ENCODE measurements at places on chromosomes 5 and 9.

DNA sequence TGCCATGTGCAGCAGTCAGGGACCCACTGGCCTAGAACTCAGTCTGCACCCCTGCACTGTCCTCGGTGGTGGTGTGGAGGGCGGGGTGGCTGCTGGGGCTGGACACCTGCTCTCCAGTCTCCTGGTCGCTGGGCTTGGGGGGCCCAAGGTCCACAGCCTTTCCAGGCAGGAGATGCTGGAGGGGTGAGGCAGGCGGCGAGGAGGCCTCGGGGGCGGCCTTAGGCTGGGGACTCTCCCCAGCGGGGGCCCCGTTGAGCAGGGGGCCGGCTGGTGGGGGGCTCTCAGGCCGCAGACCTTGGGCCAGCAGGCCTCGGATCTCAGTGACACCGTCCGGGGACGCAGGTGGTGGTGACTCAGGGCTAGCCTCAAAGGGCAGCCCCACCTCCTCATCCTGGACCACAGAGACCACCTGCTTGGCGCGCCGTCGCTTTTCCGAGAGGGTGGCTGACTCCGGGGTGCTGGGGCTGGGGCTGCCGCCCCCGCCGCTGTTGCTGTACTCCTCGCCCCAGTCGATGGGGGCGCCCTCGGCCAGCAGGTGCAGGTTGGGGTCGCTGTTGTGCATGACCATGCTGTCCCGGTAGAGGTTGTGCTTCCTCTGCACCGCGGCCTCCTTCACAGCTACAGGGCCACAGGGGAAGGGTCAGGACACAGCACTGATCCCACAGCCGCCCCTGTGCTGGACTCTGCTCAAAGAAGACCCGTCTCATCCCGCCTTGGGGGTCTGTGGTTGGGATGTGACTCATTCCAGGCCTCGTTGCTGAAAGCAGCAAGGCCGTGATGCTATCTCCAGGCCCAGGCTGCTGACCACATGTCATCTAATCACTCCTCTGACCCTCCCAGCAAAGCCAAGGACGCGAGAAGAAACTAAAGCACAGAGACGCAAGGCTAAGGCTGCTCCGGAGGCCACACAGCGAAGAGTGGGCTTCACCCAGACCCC lies 55.8 kb downstream of the LRSAM1 start:
- no peaks in the 10 kb centered on the region for H3K4me1 ChIP-seq
- peaks cover 16% of the 10 kb centered on the region for H3K36me3 ChIP-seq
- H3K27me3 ChIP-seq: no peaks in the 10 kb centered on the region
- no peak overlapping the region for H3K27ac ChIP-seq

DNA sequence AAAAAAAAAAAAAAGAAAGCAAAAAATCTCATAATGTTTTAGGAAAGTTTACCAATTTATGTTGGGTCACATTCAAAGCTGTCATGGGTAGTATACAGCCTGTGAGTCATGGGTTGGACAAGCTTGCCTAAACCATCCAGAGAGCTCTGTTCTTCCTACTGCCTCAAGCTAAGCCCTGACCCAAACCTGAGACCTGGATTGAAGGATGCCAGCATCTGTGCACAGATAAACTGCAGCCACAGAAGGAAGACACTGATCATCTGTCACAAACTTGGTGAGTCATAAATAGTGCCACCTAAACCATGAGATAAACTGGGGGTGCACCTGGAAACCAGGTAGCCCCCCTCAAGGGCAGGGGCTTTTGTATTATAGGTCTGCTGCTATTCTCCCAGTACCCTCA lies 31.0 kb downstream of the CSF2 start:
- no peak for DNase-seq
- H3K36me3 ChIP-seq: no peaks in the 10 kb centered on the region
- no peaks in the 10 kb centered on the region for H3K4me1 ChIP-seq
- H3K27ac ChIP-seq: no peak overlapping the region
- no peaks in the 10 kb centered on the region for H3K27me3 ChIP-seq

- H3K27ac ChIP-seq: no peak overlapping the region
- no peaks in the 10 kb centered on the region for H3K27me3 ChIP-seq
- no peaks in the 10 kb centered on the region for H3K4me1 ChIP-seq
- no peaks in the 10 kb centered on the region for H3K36me3 ChIP-seq
- no peak overlapping the region for H3K4me3 ChIP-seq
- no peak for DNase-seq
These were observed 526.0 kb downstream of the MTRR start for GRCh38 chr5:8394965-8395364.

- H3K27me3 ChIP-seq: no peaks in the 10 kb centered on the region
- no peak overlapping the region for H3K4me3 ChIP-seq
- no peaks in the 10 kb centered on the region for H3K36me3 ChIP-seq
- peaks cover 4% of the 10 kb centered on the region for H3K4me1 ChIP-seq
- H3K27ac ChIP-seq: no peak overlapping the region
These were observed 39.2 kb downstream of the IRF1 start for GRCh38 chr5:132451387-132451786.

- no peaks in the 10 kb centered on the region for H3K36me3 ChIP-seq
- H3K27me3 ChIP-seq: no peaks in the 10 kb centered on the region
- no peak for DNase-seq
- H3K4me1 ChIP-seq: no peaks in the 10 kb centered on the region
- H3K4me3 ChIP-seq: no peak overlapping the region
- H3K27ac ChIP-seq: no peak overlapping the region
These were observed 23.3 kb upstream of the ABLIM3 start for GRCh38 chr5:149117970-149118369.

GRCh38 chr9:121333950-121334773 lies 35.9 kb downstream of the STOM start:
- no peak overlapping the region for H3K27ac ChIP-seq
- no peak for DNase-seq
- H3K27me3 ChIP-seq: no peaks in the 10 kb centered on the region
- no peak overlapping the region for H3K4me3 ChIP-seq
- no peaks in the 10 kb centered on the region for H3K36me3 ChIP-seq

GRCh38 chr9:95138474-95138873 lies 179.0 kb downstream of the FANCC start:
- DNase-seq: no peak
- H3K4me1 ChIP-seq: no peaks in the 10 kb centered on the region
- H3K27ac ChIP-seq: no peak overlapping the region
- H3K4me3 ChIP-seq: no peak overlapping the region
- no peaks in the 10 kb centered on the region for H3K36me3 ChIP-seq
- no peaks in the 10 kb centered on the region for H3K27me3 ChIP-seq

- no peaks in the 10 kb centered on the region for H3K36me3 ChIP-seq
- H3K4me1 ChIP-seq: peaks cover 1% of the 10 kb centered on the region
- H3K27me3 ChIP-seq: no peaks in the 10 kb centered on the region
- DNase-seq: no peak
These were observed 75.1 kb downstream of the PSAT1 start for GRCh38 chr9:78371981-78372380.

- H3K27ac ChIP-seq: no peak overlapping the region
- no peak overlapping the region for H3K4me3 ChIP-seq
- H3K27me3 ChIP-seq: no peaks in the 10 kb centered on the region
- no peaks in the 10 kb centered on the region for H3K4me1 ChIP-seq
These were observed 55.3 kb downstream of the TRPC7 start for GRCh38 chr5:136309932-136310598.

- no peak for DNase-seq
- no peak overlapping the region for H3K4me3 ChIP-seq
- H3K27me3 ChIP-seq: no peaks in the 10 kb centered on the region
- H3K36me3 ChIP-seq: no peaks in the 10 kb centered on the region
These were observed 3.3 kb upstream of the TMEM141 start for GRCh38 chr9:136787690-136788400.

DNA sequence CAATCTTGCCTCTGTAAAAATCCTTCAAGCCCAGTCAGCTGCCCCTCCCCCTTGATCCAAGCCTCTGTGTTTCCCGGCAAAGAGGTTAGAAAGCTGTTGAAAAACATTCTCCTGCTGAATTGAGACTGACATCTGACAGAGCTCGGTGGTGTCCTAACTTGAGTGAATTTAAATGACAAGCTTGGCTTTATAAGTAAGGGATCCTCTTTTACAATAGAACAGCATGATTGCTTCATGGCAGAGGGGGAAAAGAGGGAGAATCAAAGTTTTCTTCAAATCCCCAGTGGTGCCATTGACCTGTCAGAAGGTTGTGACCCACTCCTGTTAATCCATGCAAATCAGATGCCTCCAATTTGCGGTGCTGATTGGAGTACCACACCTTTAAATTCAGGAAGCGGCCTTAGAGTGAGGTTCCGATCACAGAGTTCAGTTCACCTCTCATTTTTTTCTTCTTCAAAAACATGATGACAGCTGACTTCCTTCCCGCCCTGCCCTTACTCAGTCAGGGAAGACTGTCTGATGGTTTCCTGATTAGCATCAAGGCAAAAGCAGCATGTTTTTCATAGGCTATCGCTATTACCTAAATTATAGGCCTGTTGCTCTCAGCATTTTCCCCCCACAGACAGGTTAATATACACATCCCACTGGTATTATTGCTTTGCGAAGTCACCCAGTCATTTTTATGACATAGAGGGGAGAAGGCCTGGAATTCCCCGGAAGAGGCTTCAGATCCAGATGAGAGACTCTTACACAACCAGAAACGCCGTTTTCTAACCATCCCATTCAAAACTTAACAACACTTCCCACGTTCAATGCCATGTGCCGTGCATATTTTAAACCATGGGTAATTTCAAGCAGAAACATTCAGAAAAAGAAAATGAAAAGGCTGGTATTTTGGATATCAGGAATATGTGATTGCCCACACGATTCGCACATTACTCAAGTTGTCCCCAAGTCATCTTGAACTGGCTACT lies 141.4 kb downstream of the EBF1 start:
- no peaks in the 10 kb centered on the region for H3K4me1 ChIP-seq
- no peak overlapping the region for H3K27ac ChIP-seq
- DNase-seq: peak; percentile 50

- H3K27me3 ChIP-seq: no peaks in the 10 kb centered on the region
- no peak overlapping the region for H3K27ac ChIP-seq
These were observed 147.6 kb downstream of the ROR2 start for GRCh38 chr9:91802391-91802790.

DNA sequence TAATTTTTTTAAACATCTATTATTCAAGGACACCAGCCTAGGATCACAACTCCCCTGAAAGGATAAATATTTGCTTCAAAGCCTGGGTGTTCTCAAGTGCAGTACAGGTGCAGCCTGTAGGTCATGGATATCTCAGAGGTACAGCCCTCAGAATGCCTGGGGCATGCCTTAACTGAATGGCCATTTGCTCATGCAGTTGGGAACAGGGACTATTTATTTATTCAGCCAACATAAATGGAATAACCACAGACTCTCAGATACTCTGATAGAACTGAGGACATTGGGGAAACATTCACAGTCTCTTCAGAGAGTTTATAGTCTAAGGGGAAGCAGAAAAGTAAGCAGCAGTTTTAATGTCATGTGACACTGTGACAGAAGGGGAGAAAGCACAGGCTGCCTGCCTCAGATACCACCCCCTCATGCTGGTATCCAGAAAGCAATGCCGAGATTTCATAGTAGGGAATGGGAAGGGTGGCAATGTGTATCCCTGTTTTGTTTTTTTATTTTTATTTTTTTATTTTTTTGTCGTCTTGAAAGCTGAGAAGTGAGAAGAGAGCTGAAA lies 112.6 kb downstream of the MACIR start:
- no peak overlapping the region for H3K4me3 ChIP-seq
- no peak for DNase-seq
- no peaks in the 10 kb centered on the region for H3K36me3 ChIP-seq
- no peaks in the 10 kb centered on the region for H3K4me1 ChIP-seq
- H3K27me3 ChIP-seq: no peaks in the 10 kb centered on the region

DNA sequence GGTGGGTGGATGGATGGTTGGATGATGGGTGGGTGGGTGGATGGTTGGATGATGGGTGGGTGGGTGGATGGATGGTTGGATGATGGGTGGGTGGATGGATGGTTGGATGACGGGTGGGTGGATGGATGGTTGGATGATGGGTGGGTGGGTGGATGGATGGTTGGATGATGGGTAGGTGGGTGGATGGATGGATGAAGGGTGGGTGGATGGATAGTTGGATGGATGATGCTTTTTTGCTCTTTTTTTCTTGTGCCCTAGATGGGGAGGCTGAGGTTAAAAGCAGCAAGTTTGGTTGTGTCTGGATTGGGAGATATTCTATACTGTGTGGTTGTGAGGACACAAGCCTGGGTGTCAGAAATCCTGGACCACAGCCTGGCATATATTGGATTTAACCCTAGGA lies 5.4 kb downstream of the LCN12 start:
- no peaks in the 10 kb centered on the region for H3K4me1 ChIP-seq
- no peak overlapping the region for H3K27ac ChIP-seq
- no peaks in the 10 kb centered on the region for H3K36me3 ChIP-seq
- H3K4me3 ChIP-seq: no peak overlapping the region
- no peak for DNase-seq

DNA sequence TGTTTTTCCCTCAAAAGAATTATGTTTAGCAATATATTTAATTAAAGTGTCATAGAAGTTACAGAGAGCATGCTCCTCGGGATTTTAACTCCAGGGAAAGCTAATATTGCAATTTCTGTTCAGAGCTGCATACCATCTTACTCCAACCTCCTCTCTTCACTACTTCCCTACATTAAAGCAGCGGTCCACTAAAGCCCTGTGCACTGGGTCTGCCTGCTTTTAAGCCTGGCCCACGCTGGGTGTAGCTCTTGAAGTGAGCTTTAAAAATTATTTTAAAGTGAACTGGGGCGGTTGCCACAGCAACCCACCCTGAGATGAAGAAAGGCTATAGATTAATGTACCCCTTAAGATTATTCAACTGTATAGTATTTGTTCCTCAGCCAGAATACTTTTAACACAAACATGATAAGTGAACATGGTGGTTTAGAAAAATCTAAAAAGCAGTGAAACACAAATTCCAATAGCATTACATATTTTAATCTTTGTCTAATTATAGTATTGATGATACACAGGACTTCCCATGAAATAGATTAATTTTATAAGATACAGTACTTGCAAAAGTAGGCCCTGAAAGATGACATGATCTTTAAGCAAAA lies 3.9 kb upstream of the MEF2C start:
- no peak for DNase-seq
- peaks cover 2% of the 10 kb centered on the region for H3K27me3 ChIP-seq
- no peak overlapping the region for H3K27ac ChIP-seq

GRCh38 chr9:77898864-77899263 lies 132.7 kb downstream of the GNAQ start:
- no peak overlapping the region for H3K4me3 ChIP-seq
- H3K36me3 ChIP-seq: no peaks in the 10 kb centered on the region
- DNase-seq: no peak
- H3K27ac ChIP-seq: no peak overlapping the region
- H3K27me3 ChIP-seq: no peaks in the 10 kb centered on the region

DNA sequence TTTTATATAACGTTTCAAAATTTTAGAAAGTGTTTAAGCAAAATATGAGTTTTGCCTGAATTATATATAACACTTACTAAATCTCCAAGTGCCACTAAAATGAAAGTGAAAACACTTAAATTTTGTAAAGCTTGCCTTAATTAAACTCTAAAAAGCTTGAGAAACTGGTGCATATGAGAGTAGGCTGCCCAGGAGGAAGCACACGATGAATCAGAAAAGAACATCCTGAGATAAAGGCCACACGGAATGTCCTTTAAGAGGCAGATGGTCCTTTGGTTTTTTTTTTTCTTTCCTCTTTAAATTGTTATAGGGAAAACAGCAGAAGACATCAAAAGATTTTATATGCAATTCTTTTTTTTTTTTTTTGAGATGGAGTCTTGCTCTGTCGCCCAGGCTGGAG lies 60.3 kb downstream of the HABP4 start:
- no peak for DNase-seq
- no peak overlapping the region for H3K27ac ChIP-seq
- H3K27me3 ChIP-seq: no peaks in the 10 kb centered on the region
